ENCODE measurements at places on chromosomes 6 and 20.

DNA sequence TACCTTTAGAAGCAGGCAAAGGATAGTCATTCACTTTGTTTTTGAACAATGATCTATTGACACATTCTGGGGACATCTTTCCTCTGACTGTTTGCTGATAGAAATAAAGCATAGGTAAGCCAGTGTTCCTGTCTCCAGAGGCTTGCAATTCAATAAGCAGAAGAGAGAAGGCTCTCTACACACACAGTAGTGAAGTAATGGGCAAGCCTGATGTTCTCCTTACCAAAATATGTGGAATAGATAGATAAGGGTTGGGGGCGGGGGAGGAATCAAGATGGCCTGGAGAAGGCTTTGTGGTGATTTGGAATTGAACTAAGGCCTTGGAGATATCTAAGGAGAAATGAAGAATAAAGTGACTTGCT is 27.3 kb downstream of the PAQR8 start:
- DNase-seq, result no peak

DNA sequence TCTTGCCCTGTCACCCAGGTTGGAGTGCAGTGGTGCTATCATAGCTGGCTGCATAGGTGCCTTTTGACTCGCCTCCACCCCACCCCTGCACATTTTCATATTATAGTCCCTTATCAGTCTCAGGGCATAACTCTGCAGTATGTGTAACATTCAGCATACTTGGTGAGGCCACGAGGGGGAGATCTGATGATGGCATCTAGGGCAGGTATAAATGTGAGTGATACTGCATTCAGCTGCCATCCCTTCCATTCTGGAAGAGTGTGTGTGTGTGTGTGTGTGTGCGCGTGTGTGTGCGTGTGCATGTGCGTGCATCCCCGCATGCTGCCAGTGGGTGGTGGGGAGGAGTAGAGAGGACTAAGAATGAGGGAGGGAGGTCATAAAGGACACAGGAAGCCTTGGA is 81.4 kb downstream of the JARID2 start:
- no peak for DNase-seq

DNA sequence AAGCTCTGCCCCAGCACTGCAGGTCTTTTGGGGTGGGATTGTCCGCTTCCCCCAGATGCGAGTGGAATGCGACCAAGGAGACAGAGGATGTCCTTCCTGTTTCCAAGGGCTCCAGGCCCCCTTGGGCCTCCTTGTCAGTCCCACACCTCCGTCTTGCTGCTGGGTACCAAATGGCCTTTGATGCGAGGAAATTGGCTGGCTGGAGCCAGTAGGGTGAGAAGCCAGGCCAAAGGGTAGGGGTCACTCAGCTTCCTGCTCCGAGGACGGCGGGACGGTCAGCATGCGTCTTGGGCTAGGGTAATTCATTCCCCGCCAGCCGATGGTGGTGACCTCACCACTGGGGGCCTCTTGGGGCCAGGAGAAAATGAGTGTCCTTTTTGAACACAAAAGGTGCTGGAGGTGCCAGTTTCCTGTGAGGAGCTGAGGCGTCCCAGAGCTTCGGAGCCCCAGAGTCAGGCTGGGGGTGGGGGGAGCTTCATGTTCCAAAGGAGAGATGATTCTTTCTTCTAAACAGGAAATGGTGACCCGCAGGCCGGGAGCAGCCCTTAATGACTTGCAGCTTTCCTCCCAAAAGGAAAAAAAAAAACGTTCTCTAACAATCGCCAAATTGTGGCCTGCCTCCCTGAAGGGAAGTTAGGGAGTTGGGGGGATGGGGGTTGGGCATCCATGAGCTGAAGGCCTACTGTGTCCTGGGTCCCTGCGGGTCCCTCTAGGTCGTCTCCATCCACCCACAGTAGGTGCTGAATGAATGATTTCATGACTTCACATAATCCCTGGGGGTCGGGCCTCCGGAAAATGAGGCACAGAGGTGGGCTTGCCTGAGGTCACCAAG is 6.7 kb downstream of the SNAI1 start:
- DNase-seq, result no peak

- DNase-seq, result no peak
Observed at GRCh38 chr20:56381501-56381900, 10.5 kb downstream of the AURKA start.

DNA sequence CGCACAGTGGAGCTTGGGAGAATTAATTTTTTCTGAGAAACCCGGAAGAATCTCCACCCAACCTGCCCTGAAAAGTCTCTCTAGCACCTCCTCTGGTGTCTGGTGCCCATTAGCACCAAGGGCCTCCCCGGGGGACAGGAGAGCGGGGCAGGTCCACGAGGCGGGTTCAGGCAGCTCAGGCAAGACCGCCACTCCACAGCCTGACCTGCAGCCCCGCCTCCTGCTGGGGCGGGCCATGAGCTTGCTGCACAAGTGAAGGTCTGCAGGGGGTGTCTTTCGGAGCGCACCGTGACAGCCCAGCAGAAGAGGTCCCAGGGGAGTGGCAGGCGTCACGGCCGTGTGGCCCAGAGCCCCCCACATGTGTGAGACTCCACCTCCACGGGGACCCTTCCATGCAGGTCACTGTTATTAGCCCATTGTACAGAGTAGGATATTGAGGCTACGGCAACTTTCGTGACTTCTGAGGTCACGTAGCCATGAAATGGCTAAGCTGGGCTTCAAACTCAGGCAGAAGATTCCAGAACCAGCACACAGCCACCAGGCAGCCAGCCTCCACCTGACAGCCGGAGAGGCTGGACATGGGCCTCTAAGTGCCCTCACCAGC is 63.9 kb upstream of the SLCO4A1 start:
- DNase-seq, result no peak

- no peak for DNase-seq
Observed at GRCh38 chr6:1527073-1527457, 82.7 kb upstream of the FOXC1 start.

DNA sequence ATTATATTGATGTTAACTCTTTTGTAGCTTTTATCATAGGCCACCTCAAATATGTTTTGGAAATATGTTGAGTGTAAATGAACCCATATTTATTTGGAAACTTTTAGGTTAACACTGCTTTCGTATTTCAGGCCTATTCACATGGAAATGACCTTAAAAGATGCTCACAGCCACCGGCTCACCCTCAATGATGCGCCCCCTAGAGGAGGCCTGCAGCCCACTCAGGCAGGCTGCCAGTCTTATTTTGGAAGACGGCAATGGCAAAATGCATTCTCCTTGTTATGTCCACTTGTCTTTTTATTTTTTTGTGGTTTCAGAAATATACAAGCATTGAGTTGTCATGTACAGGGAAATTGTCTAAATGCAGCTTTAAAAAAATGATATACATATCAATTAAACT is 869.7 kb downstream of the PHF3 start:
- no peak for DNase-seq

- DNase-seq, result no peak
Observed at GRCh38 chr6:6180684-6181083, 139.8 kb downstream of the F13A1 start.

GRCh38 chr6:125432963-125433362 is 131.2 kb upstream of the HDDC2 start:
- no peak for DNase-seq

- no peak for DNase-seq
Observed at GRCh38 chr6:118410001-118410400, 138.1 kb upstream of the PLN start.

- DNase-seq, result no peak
Observed at GRCh38 chr20:44025756-44026155, 111.1 kb downstream of the TOX2 start.

Measured in activated naive CD4-positive, alpha-beta T cell (primary cell).